ENCODE measurements at places on chromosomes 16 and 17. TPM values are rescaled to one million over a fixed set of nuclear protein-coding genes. Genes with fewer than 3 reads are reported as not detected.

DNA sequence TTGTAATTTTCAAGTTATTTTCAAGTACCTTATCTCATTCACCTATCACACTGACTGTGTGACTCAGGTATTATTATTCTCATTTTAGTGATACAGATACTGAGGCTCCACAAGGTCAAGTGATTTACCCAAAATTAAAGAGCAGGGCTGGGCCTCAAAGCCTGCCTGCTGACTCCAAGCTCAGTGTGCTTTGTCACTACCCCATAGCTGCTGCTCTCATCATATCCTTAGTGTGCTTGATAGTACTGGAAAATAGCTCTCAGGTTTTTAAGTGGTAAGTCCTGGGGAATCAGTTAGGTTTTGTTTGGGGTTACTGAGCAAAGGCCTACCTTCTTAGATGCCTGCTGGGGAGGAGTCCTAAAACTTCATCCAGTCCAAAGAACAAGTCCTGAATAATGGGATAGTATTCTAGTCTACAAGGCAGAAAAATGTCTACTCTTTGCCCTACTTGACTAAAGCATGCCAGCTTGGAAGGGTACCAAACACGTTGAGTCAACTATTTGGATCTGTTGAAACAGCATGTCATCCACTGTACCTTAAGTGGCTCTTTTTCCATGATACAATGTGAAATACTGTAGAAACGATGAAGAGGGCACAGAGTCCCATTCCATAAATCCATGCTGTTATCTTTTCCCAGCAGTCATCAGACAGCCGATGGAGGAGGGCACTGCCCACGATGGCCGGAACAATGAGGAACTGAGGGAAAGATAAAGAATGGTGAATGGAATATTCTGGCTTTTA lies 10.7 kb downstream of the MMD start:
- DNase-seq = no peak
- H3K36me3 ChIP-seq = peaks cover 19% of the 10 kb centered on the region
- no peaks in the 10 kb centered on the region for H3K27me3 ChIP-seq
- no peak overlapping the region for H3K27ac ChIP-seq

DNA sequence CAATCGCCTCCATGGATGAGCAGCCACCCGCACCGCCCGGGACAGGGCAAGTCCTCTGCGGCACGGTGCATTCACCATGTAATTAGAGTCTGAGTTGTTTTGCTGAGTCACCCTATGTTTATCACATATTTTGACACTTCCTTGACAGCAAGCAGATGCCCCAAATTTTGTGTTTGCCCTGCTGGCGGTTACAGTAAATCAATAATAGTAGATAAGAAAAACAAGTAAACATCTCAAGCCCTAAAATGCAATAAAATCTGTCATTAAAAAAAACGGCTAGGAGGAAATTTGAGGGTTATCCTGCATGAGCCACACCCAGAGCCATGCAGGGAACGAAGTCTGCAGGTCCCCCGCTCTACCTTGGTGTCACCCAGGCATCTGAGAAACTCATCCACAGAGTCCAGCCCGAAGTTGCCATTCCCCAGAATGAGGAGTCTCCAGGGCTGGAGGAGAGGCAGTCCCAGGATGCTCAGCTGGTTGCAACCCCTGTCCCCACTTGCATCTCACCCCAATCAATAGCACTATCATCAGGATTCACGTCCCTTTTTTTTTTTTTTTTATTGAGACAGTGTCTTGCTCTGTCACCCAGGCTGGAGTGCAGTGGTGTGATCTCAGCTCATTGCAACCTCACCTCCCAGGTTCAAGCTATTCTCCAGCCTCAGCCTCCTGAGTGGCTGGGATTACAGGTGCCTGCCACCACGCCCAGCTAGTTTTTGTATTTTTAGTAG lies 16.5 kb upstream of the ST6GALNAC1 start:
- no peaks in the 10 kb centered on the region for H3K27me3 ChIP-seq
- no peak overlapping the region for H3K4me3 ChIP-seq
- H3K4me1 ChIP-seq = peaks cover 13% of the 10 kb centered on the region
- no peaks in the 10 kb centered on the region for H3K36me3 ChIP-seq

Gene SHCBP1
- 0.89 TPM for total RNA-seq

GRCh38 chr17:12830777-12831247 lies 41.5 kb downstream of the ARHGAP44 start:
- H3K27ac ChIP-seq = no peak overlapping the region
- no peaks in the 10 kb centered on the region for H3K27me3 ChIP-seq
- peaks cover 6% of the 10 kb centered on the region for H3K4me1 ChIP-seq
- H3K36me3 ChIP-seq = no peaks in the 10 kb centered on the region
- no peak overlapping the region for H3K4me3 ChIP-seq

DNA sequence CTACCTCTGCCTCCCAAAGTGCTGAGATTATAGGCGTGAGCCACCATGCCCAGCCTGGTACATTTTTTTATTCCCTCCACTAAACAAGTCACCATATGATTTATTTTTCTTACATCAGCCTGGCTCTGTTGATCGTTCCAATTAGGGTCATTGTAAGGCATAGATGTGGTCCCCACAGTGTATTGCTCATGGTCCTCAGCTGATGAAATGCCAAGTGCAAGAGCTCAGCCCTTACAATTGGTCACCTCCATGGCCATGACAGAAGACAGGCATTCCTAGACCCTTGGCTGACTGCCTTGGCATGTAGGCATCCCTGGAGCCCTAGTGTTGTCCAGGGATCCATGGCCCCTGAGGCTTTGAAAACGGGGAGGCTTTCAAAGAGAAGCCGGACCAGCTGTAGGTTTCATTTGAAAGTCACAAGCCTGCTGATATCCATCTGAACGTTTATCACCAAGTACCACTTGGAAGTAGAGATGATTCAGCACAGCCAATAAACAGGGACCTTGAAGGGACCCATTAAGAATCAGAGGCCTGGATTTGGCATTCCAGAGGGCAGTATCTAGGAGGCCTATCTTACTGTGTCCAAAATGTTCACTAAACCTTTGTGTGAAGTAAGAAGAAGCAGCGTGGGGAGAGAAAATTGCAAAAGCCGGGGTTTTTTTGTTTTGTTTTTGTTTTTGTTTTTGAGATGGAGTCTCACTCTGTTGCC lies 20.6 kb upstream of the PRKCA start:
- no peaks in the 10 kb centered on the region for H3K4me1 ChIP-seq
- H3K27ac ChIP-seq = no peak overlapping the region
- H3K36me3 ChIP-seq = no peaks in the 10 kb centered on the region
- no peak for DNase-seq

DNA sequence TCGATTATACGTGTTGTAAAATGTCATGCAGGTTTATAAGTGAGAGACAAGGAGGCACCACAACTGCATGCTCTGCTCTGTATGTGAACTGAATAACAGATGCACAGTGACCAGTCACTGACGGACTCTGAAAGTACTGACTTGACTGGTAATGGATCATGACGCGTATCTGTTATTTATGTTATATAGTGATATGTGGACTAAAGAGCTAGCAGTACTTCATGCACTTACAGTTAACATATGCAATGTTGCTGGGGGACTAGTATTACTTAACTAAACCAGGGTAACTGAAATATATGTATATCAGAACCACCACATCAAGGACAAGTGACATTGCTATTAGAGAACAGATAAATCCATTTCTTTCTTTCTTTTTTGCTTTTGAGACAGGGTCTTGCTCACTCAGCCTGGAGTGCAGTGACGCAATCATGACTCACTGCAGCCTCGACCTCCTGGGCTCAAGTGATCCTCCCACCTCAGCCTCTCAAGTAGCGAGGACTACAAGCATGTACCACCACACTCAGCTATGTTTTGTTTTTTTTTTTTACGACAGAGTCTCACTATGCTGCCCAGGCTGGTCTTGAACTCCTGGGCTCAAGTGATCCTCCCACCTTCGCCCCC lies 17.2 kb downstream of the COIL start:
- DNase-seq = no peak
- peaks cover 39% of the 10 kb centered on the region for H3K36me3 ChIP-seq
- no peaks in the 10 kb centered on the region for H3K27me3 ChIP-seq
- no peak overlapping the region for H3K27ac ChIP-seq
- H3K4me3 ChIP-seq = no peak overlapping the region

DNA sequence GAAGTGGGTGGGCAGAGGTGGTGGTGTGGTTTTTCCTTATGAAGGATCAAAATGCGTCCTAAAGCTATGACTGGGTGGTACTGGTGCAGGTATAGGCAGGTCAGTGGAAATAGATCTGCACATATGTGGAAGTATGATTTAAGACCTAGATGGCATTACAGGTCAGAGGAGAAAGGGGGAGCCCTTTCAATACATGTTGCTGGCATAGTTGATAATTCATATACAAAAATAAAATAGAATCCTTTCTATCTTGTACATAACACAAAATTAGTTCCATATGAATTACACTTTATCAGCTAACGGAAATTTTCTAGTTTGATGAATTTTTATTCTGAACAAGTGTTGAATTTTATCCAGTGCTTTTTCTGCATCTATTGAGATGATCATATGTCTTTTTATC lies 20.8 kb upstream of the PIK3R5 start:
- no peaks in the 10 kb centered on the region for H3K4me1 ChIP-seq
- DNase-seq = no peak
- no peaks in the 10 kb centered on the region for H3K27me3 ChIP-seq
- no peak overlapping the region for H3K27ac ChIP-seq

DNA sequence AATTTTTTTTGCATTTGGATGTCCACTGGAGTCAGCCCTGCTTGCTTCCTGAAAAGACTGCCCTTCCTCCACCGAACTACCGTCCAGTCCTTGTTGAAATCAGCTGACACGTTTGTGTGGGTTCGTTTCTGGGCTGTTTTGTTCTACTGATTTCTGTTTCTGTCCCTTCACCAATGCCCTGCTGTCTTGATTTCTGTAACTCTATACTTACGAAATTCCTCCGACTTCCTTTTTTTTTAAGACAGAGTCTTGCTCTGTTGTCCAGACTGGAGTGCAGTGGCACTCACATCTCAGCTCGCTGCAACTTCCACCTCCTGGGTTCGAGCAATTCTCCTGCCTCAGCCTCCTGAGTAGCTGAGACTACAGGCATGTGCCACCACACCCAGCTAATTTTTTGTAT lies 8.4 kb upstream of the GAA start:
- H3K27ac ChIP-seq = peak overlapping the region; percentile 77
- no peaks in the 10 kb centered on the region for H3K27me3 ChIP-seq
- no peak overlapping the region for H3K4me3 ChIP-seq
- no peaks in the 10 kb centered on the region for H3K36me3 ChIP-seq

- no peaks in the 10 kb centered on the region for H3K27me3 ChIP-seq
- no peak for DNase-seq
- H3K4me1 ChIP-seq = no peaks in the 10 kb centered on the region
- H3K4me3 ChIP-seq = no peak overlapping the region
Measured at GRCh38 chr17:58411408-58411894, 5.9 kb downstream of the RNF43 start.

- H3K4me1 ChIP-seq = no peaks in the 10 kb centered on the region
- no peaks in the 10 kb centered on the region for H3K36me3 ChIP-seq
- no peaks in the 10 kb centered on the region for H3K27me3 ChIP-seq
- no peak for DNase-seq
- H3K27ac ChIP-seq = no peak overlapping the region
- no peak overlapping the region for H3K4me3 ChIP-seq
Measured at GRCh38 chr16:9159839-9160550, 68.6 kb downstream of the HAPSTR1 start.

DNA sequence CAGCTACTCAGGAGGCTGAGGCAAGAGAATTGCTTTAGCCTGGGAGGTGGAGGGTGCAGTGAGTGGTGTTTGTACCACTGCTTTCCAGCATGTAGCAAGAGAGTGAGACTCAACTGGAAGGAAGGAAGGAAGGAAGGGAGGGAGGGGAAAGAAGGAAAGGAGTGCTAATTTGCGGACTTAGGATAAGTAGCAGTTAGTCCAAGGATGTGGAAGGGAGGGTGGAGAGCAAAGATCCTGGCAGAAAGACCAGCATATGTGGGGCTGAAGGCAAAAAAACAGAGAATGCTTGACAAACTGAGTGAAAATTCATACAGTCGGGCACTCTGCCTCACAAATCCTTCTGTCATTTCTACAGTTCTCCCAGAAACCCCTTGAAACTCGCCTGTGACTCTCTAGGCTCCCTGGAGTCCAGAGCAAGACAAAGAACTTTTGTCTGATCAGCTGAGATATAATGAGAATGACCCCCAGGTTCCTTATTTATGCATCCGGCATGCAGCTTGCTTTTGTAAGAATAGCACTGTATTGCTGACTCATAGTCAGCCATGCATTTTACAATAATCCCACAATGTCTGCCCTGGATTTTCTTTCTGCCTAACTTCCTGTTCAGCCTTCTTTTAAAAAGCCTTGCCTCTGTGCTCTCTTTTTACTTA lies 31.5 kb downstream of the CDK5RAP3 start:
- H3K27ac ChIP-seq = no peak overlapping the region
- DNase-seq = no peak
- peaks cover 9% of the 10 kb centered on the region for H3K4me1 ChIP-seq
- H3K36me3 ChIP-seq = no peaks in the 10 kb centered on the region
- H3K27me3 ChIP-seq = no peaks in the 10 kb centered on the region

DNA sequence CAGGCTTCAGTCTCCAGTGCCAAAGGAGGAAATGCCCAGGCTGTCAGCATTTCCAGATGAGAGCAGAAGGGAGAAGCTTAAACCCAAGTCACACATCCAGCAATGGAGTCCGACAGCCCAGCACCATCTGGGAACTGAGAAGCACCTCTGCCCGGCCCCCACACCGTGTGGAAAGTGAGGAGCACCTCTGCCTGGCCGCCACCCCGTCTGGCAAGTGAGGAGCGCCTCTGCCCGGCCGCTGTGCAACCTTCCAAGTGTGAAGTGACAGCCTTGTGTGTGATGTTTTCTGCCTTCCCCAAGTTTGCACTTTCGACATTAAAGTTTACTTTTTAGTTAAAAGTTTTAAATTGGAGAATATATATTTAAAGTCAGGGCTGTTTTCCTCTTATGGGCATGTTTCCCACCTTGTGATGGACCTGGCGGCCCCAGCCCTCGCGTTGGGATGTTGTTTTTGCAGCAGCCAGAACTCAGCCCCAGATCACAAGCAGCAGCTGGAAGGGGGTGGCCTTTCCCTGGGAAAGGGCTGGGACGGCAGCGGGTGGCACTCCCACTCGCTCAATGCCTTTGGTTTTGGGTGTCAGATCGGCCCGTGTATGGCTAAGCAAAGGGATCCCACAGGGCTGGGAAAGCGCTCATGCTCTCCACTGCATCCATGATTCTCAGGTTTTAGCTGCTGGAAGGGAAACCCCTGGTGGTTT lies 7.2 kb downstream of the CCDC137 start:
- H3K27ac ChIP-seq = no peak overlapping the region
- H3K4me1 ChIP-seq = peaks cover under 1% of the 10 kb centered on the region
- peaks cover 48% of the 10 kb centered on the region for H3K36me3 ChIP-seq
- H3K27me3 ChIP-seq = no peaks in the 10 kb centered on the region
- H3K4me3 ChIP-seq = no peak overlapping the region
- peak; percentile 63 for DNase-seq

Data from upper lobe of left lung (tissue), 6 donors.